ENCODE measurements at places on chromosomes 3 and 15.

GRCh38 chr3:177611752-177612334 lies 414.6 kb upstream of the TBL1XR1 start:
- DNase-seq: no peak

GRCh38 chr3:133964547-133964946 lies 65.2 kb downstream of the SLCO2A1 start:
- no peak for DNase-seq

- DNase-seq: no peak
These were observed 81.6 kb downstream of the STT3B start for GRCh38 chr3:31614162-31614921.

DNA sequence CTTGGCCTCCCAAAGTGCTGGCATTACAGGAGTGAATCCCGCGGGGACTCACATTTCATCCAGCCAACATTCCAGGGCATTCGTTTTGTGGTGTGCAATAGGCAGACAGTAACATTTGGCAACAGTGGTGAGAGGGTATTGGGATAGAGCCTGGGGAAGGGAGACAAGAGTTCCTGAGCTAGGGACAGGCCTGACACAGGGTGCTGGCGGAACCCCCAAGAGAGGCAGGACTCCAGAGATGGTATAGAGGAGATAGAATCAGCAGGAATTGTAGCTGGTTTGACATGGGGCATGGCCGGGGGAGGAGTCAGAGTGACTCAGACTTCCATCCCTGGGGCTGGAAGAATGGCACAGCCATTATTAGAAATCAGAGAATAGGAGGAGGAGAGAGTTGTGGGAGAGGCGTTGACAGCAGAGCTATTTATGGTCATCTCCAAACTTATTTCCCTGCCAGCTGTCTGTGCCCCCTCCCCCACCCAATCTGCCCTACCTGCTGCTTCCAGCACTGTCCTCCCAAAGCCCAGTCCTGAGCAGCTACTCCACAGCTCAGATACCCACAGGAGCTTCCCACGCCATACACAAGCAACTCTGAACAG lies 4.4 kb upstream of the IDH2 start:
- no peak for DNase-seq

DNA sequence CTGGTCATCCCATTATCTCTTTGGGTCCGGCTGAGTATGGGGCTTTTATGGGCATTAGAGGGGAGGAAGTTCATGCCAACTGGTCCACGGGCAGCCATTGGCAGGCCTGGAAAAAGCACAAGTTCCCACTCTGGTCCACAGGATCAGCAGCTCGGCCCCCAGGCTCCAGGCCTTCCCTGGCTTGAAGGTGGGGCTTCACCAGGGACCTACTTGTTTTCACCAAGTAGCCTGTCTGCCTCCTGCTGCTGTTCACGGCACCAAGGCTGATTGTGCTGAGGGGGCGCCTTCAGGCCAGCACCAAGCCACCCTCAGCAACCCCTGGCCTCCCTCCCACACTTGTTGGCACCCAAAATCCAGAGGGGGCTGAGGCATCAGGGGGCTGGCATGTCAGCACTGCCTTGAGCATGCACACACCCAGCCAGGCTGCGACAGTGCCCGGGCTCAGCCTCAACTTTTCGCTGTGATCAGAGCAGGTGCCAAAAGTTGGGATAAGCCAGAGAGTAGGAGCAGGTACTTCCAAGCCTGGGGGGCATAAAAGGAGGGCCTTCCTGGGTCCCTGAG lies 9.1 kb upstream of the TOP2B start:
- no peak for DNase-seq

DNA sequence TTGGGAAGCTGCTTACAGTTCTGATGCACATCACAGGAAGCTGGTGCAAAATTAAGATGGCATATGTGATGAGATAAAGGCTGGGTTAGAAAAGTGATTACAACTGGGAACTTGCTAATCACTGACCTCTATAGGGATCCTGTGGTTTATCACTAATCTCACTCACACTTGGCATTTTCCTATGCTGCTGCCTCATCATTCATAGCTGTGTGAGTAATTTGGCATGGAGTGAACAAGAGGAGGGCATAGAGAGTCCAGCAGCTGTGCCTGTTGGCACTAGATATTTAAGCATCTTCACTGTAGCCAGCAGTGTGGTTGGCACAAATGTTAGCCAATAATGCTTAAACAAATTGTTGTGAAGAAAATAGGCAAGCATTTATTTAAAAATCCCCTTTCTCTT lies 217.7 kb upstream of the CGNL1 start:
- DNase-seq: peak; percentile 41

GRCh38 chr3:3184876-3185275 lies 5.4 kb upstream of the CRBN start:
- DNase-seq: no peak

DNA sequence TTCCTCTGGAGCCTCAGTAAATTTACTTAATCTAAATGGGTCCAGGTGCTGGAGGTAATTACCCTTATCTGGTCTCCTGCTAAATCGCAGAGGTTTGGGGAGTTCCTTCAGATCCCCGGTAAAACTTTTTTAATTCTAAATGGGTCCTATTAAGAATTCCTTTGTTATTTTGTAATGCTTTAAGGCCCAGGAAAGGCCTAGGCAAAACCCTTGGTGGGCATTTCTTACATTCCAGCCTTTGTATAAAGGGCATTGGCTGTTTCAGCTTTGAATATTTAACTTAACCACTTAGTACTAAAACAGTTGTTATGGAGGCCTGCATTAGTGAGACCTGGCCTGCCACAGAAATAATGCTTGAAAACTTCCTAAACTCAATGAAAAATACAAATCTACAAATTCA lies 14.9 kb upstream of the ZNF662 start:
- no peak for DNase-seq

DNA sequence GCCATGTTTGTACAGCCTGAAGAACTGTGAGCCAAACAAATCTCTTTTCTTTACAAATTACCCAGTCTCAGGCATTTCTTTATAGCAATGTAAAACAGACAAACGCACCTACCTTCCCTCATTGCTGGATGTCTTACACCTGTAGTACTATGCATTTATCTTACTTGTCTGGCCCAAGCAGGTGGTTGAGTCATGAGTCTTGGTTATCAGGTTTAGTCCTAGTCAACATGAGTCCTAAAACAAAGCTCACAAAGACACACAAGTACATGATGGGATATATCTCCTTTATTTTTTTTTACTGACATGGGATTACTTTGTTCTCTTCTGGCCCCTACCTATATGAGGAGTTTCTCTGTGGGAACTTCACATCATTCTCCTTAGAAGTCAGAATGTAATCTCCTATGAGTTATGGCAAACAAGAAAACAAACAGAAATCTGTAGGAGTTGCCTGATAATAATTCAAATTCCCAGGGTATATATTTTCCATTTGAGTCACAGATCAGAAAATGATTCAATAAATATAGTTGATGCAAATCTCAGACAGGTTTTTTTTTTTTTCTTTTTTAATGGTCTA lies 33.6 kb upstream of the PLSCR2 start:
- DNase-seq: no peak

GRCh38 chr15:58495891-58496408 lies 64.2 kb downstream of the LIPC start:
- DNase-seq: no peak

- DNase-seq: no peak
These were observed 46.3 kb downstream of the DGKG start for GRCh38 chr3:186315581-186316354.

GRCh38 chr15:63440756-63441155 lies 59.1 kb upstream of the CA12 start:
- no peak for DNase-seq

DNA sequence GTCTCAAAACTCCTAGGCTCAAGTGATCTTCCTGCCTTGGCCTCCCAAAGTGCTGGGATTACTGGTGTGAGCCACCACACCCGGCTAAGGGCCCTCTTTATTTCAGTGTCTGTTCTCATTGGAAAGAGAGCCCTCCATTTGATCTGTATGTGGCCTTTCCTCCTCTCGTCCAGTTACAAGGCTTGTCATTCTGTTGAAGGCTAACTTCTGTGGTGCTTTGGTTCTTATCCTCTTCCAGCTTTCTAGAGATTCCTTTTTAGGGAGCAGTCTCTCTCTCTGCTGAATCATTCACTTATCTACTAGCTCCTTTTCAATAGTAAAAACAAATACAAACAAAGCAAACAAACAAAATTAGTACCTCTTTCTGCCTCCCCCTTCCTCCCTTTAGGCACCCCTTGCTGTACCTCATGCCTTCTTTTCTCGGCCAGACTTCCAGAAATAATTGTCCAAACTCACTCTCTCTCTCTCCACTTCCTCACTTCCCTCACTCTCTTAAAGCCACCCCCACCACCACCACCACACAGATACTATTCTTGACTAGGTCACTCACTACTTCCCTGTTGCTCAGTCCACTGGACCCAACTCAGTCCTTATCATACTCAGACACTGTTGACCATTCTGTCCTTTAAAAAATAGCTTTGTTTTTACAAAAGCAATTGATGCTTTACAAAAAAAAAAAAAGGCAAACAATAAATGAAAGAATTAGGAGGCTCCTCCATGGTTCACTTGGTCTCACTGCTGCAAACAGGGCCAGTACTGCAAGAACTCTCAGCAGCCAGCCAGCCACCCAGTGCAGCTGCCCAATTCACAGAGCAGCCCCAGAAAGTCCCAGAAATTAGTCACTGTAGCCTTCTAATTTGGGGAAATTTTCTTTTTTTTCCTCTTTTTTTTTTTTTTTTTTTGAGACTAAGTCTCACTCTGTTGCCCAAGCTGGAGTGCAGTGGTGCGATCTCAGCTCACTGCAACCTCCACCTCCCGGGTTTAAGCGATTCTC lies 31.7 kb upstream of the RAB11A start:
- no peak for DNase-seq

- no peak for DNase-seq
These were observed 27.3 kb upstream of the DUSP7 start for GRCh38 chr3:52083556-52084087.

GRCh38 chr15:66108483-66109265 lies 144.9 kb downstream of the MEGF11 start:
- no peak for DNase-seq

DNA sequence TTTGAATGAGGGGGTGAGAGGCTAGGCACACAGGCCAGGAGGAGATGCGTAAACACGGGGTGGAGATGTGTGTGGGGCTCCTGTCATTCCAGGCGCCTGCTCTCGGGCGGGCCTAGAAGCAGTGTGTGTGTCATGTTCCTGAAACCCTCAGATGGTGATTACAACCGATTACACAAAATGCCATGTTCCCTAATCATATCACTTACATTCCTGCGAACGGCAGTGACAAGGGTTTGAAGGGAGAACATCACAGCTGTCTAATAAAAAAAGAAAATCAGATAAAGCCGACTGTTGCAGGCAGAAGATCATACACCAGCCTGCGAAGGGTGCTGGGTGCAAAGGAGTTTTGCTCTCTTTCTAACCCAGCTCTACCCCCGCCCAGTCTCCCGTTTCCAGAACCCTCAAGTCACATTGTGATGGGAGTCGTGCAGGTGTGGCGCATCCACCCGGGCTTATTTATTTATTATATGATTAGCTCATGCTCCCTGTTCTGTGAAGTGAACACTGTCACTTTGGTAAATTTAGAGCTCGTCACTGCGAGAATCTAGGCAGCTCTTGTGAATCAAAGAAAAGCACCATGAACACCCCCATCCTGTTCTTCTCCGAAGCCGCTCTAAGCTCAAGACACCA lies 140.3 kb downstream of the NR2F2 start:
- DNase-seq: no peak

DNA sequence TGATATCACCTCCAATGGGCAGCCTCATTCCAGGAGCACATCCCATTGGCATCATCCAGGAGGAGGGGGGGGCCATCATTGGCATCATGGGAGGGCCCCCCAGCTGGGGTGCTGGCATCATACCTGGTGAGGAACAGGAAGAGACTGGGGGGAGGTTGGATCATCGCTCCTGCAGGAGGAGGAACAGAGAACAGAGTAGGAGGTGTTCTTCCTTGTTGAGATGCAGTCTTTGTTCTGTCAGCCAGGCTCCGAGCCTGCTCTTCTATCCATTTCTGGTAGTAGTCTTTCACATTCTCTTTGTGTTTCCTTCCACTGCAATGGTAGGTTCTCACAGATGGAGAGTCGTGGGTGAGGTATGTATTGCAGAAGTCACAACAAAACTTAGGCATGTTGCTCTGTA lies 16.7 kb upstream of the ERICH6 start:
- no peak for DNase-seq

DNA sequence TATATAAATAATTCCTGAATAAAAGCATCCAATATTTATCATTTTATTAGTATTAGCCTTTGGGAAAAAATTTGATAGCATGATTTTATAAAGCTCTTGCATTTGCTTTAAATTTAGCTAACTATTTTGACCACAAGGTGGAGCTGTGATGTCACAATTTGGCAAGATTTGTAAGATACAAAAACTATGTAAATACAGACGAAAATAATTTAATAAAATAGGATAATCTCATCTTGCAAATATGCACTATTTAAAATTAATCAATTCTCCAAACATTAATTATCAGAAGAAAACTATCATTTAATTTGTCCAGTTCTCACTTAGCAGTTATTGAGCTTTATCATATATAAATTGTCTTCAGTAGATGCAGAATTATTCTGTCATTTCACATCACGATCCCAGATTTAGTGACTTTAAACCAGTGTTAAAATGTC lies 95.4 kb downstream of the PLOD2 start:
- DNase-seq: no peak

DNA sequence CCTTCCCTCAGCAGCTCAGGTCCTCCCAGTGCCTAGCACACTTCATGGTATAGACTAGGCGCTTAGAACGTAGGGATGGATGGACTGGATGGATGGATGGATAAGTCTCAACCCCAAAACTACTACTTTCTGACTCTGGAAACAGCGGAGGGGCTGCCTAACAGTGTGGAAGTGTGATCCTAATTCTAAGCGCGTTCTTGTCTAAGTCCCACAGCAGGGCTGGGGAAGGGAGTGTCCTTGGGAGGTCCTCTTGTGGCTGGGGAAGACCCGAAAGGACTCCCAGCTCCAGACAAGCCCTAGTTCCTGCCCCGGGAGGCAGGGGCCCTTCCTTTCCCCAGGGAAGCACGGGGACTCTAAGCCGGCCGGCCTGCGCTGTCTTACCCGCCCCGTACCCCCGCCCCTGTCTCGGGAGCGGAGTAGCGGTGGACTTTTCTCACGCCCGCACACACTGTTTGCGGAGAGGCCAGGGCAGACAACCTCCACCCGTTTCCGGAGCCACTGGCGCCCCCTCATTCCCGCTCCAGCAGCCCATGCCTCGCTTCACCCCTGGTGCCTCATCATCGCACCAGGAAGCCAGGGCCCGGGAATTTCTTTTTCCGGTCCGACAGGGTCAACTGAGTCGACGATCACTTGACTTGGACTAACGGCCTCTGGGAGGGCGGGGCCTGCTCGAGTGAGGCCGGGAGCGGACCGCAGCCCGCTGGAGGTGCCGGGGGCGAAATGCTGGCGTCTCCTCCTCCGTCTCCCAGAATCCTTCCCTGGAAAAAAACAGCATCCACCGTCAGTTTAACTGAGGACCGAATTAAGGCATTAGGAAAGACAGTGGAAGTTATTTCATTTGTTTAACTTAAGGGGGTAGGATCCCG lies 133.3 kb downstream of the TBC1D2B start:
- peak; percentile 53 for DNase-seq

DNA sequence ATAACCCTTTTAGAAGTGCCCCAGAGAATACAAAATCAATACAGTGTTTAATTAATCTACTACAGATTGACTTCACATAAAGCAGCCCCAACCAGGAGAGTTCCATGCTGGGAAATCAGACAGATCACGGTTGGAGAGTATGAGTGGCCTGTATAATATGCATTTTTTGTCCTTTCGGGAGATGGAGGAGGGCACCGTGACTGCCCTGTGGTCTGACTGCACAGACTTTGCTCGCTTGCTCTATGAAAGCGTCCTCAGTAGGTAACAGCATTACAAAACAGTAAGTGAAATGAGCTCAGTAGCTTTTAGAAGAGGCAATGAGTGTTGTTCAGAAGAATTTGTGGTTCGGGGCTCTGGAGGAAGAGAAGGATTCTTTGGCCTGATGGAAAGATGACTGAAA lies 34.2 kb upstream of the SKIL start:
- no peak for DNase-seq
